ENCODE measurements at places on chromosomes 1 and 21. TPM values are rescaled to one million over a fixed set of nuclear protein-coding genes. Genes with fewer than 3 reads are reported as not detected.

LAPTM5 gene
- 16.3 TPM for total RNA-seq

- H3K4me1 ChIP-seq = no peaks in the 10 kb centered on the region
- H3K27ac ChIP-seq = no peak overlapping the region
- no peak overlapping the region for H3K4me3 ChIP-seq
- H3K36me3 ChIP-seq = no peaks in the 10 kb centered on the region
- DNase-seq = no peak
Measured at GRCh38 chr1:72326494-72326893, 44.2 kb upstream of the NEGR1 start.

GRCh38 chr1:169648709-169649108 lies 18.8 kb upstream of the SELP start:
- H3K27me3 ChIP-seq = no peaks in the 10 kb centered on the region
- H3K4me3 ChIP-seq = no peak overlapping the region
- DNase-seq = no peak
- H3K27ac ChIP-seq = no peak overlapping the region
- no peaks in the 10 kb centered on the region for H3K36me3 ChIP-seq

DNA sequence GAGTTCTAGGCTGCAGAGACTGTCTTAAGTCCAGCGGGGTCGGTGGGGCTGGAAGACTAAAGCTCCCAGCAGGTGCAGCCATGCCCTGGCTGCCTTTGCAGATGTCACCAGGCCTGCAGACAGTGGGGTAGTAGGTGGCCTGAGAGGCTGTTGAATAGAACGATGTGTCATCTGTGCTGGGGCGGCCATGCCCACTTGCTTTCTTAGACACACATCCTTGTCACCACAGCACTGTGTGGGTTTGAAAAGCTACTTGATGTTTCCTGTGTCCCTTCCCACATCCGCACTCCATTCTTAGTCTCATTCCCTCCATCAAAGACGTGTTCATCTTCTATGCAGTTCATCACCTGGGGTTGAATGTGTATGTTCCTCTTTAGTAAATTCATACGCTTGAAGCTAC lies 184.5 kb upstream of the TMEM51 start:
- H3K4me3 ChIP-seq = no peak overlapping the region
- peaks cover 25% of the 10 kb centered on the region for H3K4me1 ChIP-seq
- DNase-seq = no peak
- no peaks in the 10 kb centered on the region for H3K27me3 ChIP-seq
- no peaks in the 10 kb centered on the region for H3K36me3 ChIP-seq

- peaks cover 60% of the 10 kb centered on the region for H3K4me1 ChIP-seq
- no peaks in the 10 kb centered on the region for H3K36me3 ChIP-seq
Measured at GRCh38 chr1:207812778-207813511, 61.1 kb downstream of the CD46 start.

- DNase-seq = no peak
- H3K36me3 ChIP-seq = no peaks in the 10 kb centered on the region
- H3K4me1 ChIP-seq = no peaks in the 10 kb centered on the region
- no peaks in the 10 kb centered on the region for H3K27me3 ChIP-seq
- H3K27ac ChIP-seq = no peak overlapping the region
- no peak overlapping the region for H3K4me3 ChIP-seq
Measured at GRCh38 chr1:87179076-87179810, 149.4 kb upstream of the LMO4 start.

All from testis (tissue), 5 donors.